ENCODE measurements at places on chromosomes 4 and X.

DNA sequence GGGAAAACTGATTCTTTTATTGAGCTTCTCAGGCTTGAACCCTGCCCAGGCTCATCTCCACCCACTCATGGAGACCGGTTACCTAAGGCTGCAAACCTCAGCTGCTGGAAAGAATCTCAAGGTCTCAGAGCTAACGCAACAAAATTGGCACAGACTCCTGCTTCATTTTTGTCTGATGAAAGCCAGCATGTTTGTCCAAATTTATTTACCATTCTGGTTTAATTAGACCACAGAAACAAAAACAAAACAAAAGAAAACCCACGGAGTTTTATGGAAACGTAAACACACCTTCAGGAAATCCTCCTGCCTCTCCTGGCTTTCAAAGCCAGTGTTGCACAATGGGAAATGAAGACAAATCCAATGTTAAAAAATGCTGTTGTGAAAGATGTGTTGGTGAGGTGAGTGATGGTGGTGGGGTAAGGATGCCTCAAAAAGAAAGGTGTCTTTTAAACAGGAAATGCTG lies 56.4 kb upstream of the PDLIM3 start:
- DNase-seq, result no peak

GRCh38 chr4:40585201-40585799 lies 44.4 kb downstream of the RBM47 start:
- DNase-seq, result no peak

DNA sequence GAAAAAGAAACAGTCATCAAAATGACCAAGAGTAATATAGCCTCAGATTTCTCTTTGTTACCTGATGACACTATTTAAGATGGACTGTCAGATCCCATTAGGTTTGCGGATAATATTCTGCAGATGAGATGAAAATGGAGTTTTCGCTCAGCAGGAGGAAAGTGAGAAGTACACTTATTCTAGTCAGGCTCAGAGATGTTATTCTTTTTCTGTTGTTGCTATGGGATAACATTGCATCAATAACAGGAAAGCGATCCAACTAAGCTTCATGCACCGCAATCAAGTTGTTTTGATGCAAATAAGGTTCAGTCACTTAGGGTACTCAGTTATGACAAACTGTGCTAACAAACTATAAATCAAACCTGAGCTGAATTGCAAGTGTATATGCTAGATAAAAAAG lies 415.0 kb downstream of the CCSER1 start:
- no peak for DNase-seq

- DNase-seq, result no peak
Observed at GRCh38 chr4:30667919-30668318, 52.2 kb upstream of the PCDH7 start.

- DNase-seq, result no peak
Observed at GRCh38 chrX:13253223-13253622, 66.6 kb downstream of the ATXN3L start.

DNA sequence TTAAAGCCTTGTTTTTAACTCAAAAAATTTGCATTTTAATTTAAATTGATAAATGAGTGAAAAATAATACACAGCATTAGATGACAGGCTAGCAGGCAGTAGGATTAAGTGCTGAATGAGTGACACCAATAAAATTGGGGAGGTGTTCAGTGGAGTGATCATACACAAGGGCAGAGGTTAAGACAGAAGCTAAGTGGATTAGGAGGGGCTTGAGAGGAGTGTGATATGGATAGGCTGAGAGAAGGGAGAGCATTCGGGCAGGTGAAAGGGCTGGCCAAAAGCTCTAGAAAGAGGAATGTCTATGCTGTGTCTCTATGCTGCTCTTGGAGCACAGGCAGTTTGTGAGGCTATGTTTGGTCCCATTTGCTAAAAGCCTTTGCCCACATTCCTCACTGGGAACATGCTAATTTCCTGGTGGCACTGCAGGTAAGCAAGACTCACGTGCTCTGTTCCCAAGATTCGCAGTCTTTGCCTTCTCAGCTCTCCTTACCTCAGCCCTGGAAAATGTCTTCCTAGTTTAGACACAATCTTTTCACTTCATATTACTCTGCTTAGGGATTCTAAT lies 52.8 kb upstream of the CCSER1 start:
- DNase-seq, result no peak

GRCh38 chrX:82742351-82742750 lies 765.7 kb upstream of the POU3F4 start:
- DNase-seq, result no peak

DNA sequence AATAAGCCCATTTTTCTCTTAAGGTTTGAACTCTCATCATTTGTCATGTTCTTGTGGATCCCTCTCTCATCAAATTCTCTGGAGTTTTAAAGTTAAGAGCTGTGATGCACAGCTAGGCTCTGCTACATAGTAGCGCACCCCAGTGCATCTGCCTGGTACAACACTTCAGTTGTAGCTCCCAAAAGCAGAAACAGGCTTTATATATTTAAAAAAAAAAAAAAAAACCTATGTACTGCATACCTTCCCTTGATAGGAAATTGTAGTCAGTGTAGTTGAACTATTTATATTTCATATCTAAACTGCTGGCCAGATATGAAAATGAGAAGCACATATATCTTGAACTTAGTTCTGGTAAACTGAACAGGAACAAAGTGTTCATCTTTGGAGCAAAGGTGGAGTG lies 131.4 kb downstream of the KLHL13 start:
- no peak for DNase-seq

- DNase-seq, result no peak
Observed at GRCh38 chr4:159747983-159748382, 645.1 kb downstream of the RAPGEF2 start.

DNA sequence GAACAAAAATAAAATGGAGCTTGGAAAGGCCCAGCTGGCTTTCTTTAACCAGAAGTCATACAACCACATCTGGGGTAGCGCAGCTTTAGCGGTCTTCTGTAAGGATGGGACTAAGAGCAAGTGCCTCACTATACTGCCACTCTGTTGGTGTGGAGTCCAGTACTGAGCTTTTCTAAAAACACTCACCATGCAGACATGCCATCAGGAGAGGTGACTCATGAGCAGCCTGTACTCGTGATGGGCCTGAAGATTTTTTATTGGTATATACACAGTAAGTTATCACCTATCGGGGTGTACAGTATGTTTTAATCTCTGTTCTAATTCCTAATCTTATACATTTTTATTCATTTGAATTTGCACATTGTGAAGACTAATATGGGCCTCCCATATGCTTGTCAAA lies 9.6 kb downstream of the PPP3CA start:
- no peak for DNase-seq

DNA sequence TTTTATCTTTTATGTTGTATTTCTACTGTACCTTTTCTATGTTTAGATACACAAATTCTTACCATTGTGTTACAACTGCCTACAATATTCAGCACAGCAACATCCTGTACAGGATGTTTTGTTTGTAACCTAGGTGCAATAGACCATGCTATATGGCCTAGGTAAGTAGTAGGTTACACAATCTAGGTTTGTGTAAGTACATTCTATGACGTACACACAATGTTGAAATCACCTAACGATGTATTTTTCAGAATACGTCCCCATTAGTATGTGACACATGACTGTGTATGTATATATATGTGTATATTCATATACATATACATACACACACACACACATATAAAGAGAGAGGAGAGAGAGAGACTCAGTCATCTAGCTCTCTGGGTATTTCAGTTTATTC lies 103.5 kb downstream of the CLNK start:
- DNase-seq, result no peak

DNA sequence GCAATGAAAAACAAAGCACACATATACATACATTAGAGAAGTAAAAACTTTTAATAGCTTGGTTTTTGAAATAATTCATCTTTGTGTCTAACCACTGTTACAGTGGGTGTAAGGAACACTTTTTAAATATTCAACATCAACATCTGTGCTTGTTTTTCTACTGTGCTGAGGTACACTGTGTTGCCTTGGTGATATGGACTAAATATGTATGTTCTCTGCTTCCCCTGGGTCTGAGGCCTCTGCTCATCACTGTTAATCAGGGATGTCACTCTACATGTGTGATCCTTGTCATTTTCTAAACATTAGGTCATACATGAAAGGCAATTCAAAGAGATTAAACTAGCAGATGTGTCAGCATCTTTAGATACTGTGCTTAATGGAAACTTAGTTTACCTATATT lies 10.9 kb downstream of the MCTS1 start:
- no peak for DNase-seq

- no peak for DNase-seq
Observed at GRCh38 chr4:25792200-25792791, 70.5 kb downstream of the SEL1L3 start.

- DNase-seq, result no peak
Observed at GRCh38 chr4:183098019-183098722, 886 bp upstream of the WWC2 start.

DNA sequence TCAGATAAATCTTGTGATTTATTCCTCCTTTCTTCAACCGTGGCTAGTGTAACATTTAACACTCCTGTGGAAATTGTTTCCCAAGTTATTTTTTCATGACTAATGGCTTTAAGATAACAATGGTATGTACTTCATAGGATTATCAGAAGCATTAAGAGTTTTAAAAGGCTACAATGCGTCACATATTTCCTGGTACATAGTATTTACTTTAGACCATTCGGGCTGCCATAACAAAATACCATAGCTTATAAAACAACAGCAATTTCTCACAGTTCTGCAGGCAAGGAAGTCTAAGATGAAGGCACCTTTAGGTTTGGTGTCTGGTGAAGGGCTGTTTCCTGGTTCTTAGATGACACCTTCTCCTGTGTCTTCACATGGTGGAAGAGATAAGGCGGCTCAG lies 158.6 kb downstream of the PAPSS1 start:
- no peak for DNase-seq

- no peak for DNase-seq
Observed at GRCh38 chrX:2875136-2875481, 46.4 kb downstream of the GYG2 start.

DNA sequence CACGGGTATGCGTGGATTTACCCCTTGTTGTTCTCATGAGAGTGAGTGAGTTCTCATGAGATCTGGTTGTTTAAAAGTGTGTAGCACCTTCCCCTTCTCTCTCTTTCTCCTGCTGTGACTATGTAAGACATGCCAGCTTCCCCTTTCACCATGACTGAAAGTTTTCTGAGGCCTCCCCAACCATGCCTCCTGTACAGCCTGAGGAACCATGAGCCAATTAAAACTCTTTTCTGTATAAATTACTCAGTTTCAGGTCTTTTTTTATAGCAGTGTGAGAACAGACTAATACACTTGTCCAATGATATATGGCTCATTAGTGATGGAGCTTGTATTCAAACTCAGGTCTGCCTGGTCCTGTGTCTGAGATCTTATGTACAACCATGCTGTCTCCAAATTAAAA lies 28.5 kb upstream of the RTL3 start:
- DNase-seq, result no peak

DNA sequence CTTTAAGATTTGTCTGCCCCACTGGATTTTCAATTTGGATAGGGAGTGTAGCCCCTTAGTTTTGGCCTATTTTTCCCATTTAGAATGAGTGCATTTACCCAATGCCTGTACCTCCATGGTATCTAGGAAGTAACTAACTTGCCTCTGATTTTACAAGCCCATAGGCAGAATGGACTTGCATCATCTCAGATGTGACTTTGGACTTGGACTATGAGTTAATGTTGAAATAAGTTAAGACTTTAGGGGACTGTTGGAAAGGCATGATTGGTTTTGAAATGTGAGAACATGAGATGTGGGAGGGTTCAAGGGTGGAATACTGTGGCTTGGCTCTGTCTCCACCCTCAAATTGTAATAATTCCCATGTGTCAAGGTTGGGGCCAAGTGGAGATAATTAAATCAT lies 2480.2 kb downstream of the PCDH7 start:
- DNase-seq, result no peak

- DNase-seq, result no peak
Observed at GRCh38 chr4:163537114-163537513, 42.6 kb downstream of the TMA16 start.

DNA sequence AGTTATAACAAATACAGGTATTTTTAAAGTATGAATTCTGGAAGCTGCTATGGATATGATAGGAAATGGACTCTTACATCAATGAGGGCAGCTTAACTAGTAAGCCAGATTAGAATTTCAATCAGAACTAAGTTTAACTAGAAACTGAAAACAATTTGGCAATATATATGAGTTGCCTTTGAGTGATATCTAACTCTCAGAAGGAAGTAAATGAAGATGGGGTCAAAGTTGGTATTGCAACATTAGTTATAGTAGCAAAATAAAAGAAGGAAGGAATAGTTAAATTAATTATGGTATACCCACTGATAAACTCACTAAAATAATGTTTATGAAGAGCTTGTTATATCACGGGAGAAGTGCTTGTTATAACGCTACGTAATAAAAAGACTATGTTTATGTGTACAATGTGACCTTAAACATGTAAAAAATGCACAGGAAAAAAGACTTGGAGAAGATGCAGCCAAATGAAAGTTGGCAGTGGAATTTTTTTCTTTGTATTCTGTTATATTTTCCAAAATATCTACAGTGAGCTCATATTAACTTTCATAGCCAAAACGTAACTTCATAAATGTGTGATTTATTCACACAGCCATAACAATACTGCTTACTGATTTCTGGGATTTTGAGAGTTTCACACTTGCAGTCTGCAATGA lies 34.5 kb downstream of the PHKA2 start:
- DNase-seq, result no peak

GRCh38 chr4:106478152-106478551 lies 109.6 kb upstream of the GIMD1 start:
- no peak for DNase-seq

DNA sequence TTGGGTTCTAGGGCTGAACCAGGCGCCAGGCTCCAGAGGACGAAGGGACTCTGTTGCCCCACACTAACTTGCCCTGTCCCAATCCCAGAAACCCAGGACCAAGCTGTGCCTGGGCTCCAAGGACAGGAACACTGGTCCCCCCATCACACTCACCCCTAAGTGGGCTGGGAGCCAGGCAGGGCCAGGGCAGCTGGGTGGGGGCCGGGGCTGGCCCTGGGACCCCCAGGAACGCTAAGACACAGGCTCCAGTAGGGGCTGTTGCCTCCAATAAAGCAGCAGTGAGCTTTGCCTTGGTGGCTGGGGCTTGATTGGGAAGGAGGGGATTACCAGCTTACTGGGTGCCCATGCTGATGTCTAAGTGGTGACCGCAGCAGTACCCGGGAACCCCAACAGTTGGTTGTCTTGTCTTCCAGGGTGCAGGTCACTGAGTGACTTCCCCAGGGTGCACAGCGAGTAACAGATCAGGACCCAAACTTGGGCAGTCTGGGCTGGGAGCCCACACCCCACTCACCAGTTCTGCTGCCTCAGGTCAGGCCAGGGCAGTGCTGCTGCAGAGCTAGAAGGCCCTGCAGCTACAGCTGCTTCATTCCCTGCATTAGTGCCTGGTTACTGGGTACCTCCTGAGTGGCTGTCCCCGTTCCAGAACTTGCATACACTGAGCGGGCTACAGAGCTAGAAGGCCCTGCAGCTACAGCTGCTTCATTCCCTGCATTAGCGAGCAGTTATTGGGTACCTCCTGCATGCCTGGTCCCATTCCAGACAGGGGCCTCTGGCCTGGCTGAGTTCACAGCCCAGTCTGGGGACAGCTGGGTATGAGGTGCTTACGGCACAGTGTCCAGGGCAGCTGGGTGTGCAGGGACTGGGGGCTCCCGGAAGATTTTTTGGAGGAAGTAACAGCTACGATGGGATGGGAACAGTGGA lies 9.4 kb upstream of the ADD1 start:
- no peak for DNase-seq

GRCh38 chr4:23022032-23022431 lies 329.3 kb downstream of the GBA3 start:
- DNase-seq, result no peak

- DNase-seq, result no peak
Observed at GRCh38 chr4:30879855-30880598, 159.9 kb downstream of the PCDH7 start.

Measured in cortex of kidney (tissue), 1 donor.